ENCODE measurements at places on chromosomes 11 and 22.

DNA sequence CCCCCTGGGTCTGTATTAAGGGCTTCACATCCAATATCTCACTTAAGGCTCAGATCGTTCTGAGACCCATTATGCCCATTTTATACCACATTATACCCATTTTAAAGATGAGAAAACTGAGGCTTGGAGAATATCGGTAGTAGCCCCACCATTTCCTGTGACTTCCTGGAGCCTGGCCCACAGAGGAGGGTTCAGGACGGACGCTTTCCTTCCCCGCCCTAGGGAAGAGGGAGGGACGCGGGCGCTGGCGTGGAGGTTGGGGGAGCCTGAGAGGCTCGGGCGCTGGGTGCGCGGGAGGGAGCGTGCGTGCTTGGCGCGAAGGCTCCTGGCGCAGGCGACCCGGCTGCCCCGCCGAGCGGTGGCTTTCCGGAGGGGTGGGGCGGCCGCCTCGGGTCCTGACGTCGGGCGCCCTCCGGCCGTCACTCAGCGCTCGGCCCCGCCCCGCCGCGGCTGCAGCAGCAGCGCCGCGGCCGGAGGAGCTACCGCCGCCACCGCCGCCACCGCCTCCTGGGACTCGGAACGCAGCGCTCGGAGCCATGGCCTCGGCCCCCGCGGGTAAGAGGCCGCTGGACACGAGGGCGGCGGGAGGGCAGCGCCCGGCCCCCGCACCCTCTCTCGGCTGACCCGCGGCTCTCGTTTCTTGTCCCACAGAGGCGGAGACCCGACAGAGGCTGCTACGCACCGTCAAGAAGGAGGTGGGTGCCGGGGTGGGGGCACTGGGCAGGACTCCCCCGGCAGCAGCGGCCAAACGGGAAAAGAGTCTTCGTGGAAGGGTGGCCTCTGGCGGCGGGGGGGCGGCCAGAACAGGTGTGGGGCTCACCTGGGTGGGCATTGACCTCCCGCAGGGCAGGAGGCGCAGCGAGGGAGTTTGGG, at the start of gene SGSM1:
TSS of gene SGSM1 (plus strand) at position 422 of the 873 bp plus-strand sequence. CDS start at position 537, 115 bp downstream.
- DNase-seq, result peak; percentile 72

- DNase-seq, result no peak
Observed at GRCh38 chr22:46828323-46828900, 66.0 kb downstream of the TBC1D22A start.

DNA sequence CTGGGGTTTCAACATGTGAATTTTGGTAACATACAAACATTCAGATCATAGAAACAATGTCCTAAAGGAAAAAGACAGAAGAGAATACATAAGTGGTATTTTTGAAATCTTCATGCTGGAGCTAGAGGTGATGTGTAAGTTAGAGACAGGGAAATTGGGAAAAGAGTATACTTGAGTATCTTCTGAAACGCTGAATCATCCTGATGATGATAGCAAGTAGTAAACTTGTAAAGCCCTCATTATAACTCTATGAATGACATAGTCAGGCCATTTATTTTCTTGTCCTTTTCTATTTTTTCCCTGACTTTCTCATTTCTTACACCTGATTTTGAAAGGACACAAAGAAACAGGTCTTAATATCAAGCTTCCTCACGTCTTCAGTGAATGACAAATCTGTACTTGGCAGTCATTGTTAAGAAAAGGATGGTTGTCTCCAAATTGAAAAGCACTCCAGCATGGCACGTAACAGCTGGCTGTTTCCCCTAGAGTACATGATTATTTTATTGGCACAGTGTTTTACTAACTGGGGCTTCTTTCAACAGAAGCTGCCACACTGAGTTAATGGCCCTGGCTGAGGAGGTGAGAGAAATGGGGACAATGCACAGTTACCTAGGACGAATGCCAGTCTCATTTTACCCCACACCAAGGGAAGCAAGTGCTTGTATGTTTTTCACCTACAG, 140.7 kb upstream of the CTSC start:
- DNase-seq, result no peak

- peak; percentile 32 for DNase-seq
Observed at GRCh38 chr11:75851203-75851602, 36.2 kb downstream of the UVRAG start.

- peak; percentile 71 for DNase-seq
Observed at GRCh38 chr11:128467610-128468041, 119.7 kb downstream of the ETS1 start.

DNA sequence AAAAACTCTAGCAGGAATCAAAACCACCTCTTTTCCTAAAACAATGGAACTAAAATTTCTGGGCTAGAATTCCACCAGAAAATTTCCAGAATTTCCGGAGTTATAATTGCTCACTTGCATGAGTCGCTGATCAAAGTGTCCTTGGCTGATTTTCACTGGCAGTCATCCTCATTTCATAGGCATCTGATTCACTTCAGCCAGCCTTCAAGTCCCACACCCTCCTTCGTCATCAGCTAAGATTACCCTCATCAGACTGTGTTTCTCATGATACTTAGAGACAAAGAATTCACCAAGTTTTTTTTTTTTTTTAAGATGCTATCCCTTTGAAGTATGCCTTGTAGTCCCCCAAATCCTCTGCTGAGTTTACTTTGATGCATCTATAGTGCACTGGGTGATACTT, 71.5 kb upstream of the RAB38 start:
- peak; percentile 42 for DNase-seq

DNA sequence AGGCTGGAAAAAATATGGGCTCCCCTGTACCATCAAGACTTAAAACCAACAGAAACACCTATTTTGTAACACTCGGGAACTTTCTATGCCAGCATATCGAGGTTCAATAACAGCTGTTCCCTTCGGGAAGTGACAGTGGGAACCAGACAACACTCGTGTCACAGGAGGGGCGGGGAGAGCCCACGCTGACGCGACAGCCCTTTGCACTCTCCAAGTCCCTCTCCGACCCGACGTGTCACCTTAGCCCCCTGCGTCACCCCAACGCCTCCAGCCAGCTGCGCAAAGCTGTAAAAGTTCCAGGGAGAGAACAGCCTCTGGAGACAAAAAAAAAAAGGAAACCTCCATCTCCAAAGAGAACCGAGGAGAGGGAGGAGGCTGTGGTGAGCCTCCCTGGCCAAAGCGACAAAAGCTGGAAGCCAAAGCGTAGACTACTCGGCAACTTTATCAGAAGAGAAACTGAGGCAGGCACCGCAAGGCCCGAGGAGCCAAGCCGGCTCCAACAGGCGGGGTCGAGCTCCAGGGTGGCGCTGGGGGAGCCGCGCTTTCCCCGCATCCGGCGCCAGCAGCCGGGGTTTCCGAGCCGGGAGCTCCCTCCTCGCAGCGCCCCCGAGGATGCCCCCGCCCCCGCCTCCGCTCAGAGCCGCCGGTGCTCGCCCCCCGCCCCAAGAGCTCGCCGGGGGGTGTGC, 751 bp downstream of the ARFGAP3 start:
- peak; percentile 53 for DNase-seq

DNA sequence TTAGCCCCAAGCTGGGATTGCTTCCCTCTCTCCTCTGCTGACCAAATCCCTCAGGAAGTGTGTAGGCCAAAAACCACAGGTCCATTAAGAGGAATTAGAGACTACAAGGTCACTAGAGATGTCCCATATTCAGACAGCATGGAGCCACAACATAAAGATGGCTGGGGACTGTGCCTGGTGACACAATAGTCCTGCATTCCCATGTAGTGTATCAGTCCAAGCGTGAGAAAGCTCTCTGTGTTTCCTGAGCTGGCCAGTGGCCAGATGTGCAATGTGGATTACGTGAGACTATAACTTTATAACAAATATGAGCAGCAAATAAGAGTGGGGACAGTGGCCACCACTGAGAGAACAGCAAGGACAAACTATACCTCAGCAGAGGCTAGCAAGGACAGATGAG, 7.6 kb upstream of the MS4A10 start:
- peak; percentile 97 for DNase-seq

- DNase-seq, result no peak
Observed at GRCh38 chr11:14240221-14240620, 118.8 kb downstream of the RRAS2 start.

DNA sequence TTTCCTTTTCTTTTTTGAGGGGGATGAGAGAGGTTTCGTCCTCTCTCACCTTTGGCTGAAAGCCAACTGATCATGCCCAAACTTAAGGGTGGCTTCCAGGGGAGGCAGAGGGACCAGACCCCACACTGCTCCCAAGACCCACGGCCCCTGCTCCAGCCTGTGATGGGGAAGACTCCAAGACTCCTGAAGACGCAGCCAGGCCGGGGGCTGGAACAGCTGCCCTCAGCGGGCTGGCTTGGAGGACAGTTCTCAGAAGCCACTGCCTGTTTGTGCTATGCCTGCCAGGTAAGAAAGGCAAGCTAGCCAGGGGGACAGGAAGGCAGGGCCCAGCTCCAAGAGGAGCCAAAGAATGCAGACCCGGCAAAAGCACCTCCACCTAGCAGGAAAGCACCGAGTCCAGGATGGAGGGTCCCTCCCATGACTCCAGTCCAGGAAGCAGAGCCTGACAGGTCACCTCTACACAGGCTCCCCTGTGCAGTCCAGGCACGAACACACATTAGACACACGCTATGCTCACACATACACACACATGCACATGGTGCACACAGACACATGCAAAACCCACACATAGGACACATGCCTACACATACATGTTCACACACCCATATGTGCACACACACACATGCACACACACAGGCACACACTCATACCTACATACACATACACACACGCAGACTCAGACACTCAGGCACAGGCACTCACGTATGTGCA, 31.3 kb downstream of the GNB1L start:
- no peak for DNase-seq

DNA sequence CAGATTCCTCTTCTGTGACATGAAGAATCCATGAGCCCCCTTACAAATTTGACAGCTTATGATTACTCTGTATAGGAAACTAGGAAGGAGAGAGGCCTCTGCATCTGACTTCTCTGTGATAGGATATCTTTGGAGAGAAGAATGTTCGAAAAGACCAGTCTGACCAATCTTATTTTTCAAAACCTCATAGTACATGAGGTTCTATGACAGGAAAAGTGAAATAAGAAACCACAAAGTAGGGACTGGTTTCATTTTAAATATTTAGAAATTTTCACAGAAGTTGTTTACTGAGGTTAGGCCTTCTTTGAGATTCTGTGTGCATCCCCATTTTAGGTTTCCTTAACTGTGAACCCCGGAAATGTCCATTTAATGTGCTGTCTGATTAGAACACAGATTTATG, 2.1 kb upstream of the OR4X1 start:
- no peak for DNase-seq

- DNase-seq, result no peak
Observed at GRCh38 chr22:35995348-35995747, 33.3 kb downstream of the RBFOX2 start.

GRCh38 chr11:56889986-56890385, 98.7 kb upstream of the OR5AK2 start:
- no peak for DNase-seq

- no peak for DNase-seq
Observed at GRCh38 chr11:35363854-35364780, 55.2 kb downstream of the SLC1A2 start.

DNA sequence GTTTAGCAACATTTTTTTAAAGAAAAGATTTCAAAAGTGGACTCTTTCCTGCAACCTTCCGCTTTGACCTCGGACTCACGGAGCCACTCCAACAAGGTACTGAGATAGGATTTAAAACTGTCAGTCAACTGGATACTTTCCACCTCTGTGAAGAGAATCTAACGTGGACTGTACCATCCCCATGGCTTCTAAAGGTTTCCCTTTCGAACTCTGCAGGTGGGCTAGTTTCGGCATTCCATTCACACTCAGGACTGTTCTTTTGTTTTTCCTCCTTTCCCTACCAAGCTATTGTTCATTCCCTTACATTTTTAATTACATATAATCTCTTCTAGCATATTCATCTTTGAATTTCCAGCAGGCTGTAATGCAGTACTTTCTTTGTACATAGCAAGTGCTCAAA, 88.5 kb upstream of the AKIP1 start:
- DNase-seq, result no peak

GRCh38 chr11:99632969-99633368, 612.2 kb downstream of the CNTN5 start:
- DNase-seq, result no peak

Measured in dermis blood vessel endothelial cell (primary cell).